ENCODE measurements at places on chromosomes 6 and 20.
A peak's percentile ranks its signal among the peaks of the same experiment; 100 is the strongest.

- DNase-seq = no peak
These were observed 7.3 kb upstream of the TGM2 start for GRCh38 chr20:38172408-38172807.

GRCh38 chr20:62202083-62202395 is 18.0 kb downstream of the HRH3 start:
- no peak for DNase-seq

GRCh38 chr20:11454966-11455799 is 462.5 kb upstream of the BTBD3 start:
- DNase-seq = no peak

DNA sequence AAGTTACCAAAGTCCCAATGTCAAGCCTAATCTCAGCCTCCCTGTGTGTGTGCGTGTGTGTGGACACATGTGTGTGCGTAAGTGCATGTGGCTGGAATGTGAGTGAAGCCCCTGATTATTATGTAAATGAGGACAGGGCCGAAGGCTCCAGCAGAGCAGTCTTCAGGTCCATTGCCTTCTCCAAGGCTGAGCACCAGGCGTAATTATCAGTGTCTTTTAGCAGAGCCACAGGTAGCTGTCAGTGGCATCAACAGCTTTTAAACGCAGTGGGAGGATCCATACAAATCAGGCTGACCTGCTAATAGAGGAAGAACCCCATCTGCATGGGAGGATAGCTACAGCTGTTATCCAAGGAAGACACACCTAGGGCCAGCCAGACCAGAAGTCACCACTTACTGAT is 324.3 kb upstream of the MOCS1 start:
- no peak for DNase-seq

- peak; percentile 64 for DNase-seq
These were observed 66.0 kb upstream of the UTRN start for GRCh38 chr6:144219056-144219685.

DNA sequence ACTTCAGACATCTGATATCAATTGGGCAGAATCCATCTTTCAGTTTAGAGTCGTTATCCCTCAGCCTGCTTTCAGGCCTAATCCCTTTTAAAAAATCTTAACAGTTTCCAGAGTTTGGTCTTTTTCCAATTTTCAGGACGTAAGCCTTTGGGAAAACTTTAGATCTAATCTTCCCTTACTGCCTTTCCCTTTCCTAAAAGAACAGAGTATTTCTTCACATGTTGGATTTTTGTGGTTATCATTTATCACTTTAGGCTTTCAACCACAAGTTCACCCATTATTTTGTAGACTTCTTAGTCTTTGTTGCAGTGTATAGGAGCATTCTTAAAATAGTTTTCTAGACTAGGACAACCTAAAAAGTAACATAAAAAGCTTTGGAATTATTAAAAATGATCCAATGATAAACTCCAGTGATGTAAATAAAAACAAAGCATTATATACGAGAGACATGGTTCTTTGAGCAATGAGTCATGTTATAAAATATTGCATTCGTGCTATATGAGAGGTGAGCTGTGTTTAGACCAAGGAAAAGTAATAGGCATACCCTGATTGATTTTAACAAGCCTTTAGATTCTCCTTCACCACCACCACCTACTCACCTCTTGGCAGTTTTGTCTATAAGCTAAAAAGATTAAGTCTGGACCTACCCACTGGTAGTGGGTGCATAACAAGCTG is 90.4 kb upstream of the MCHR2 start:
- no peak for DNase-seq

- DNase-seq = no peak
These were observed 90.7 kb downstream of the CDH22 start for GRCh38 chr20:46217583-46217982.

- no peak for DNase-seq
These were observed 56.0 kb upstream of the MYL9 start for GRCh38 chr20:36485286-36485685.

- no peak for DNase-seq
These were observed 228.3 kb downstream of the ARHGAP18 start for GRCh38 chr6:129481706-129482105.

- no peak for DNase-seq
These were observed 453.3 kb downstream of the RFPL4B start for GRCh38 chr6:112800439-112800838.

DNA sequence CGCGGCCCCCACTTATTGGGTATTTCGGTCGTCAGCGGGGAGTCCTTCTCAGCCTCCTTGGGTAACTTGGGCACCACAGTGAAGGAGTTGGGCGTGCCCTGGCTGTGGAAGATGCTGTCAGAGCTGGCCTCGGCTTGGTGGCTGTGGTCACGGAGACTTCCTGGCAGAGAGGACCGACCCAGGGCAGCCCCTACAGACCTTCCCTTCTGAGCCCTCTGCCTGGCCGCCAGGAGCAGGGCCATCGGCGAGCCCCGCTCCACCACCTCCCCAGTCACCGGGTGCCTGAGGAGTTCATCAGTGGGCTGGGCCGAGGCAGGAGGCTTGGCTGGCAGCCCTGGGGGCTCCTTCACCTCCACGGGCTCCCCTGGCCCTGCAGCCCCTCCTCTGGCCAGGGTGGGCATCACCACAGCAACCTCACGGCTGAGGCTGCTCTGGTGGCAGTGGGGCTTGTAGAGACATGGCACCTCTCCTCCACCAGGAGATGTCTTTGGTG is 37.2 kb downstream of the C6orf132 start:
- no peak for DNase-seq

DNA sequence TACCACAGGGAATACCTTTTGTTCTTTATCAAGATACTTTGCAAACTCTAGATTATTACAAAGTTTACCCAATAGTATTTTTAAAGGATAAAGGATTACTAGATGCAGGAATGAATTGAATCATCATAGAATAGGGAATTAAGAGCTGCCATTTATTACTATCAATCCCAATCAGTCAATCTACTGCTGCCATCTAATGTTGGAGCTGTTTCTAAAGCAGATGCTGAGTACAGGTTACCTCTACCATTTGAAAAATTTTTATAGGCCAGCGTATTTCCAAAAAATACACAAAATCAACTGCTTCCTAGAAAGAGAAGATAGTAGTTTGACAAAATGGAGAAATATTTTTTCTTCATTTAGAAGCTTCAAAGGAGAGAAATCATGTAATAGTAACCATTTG is 520.4 kb downstream of the ADGRB3 start:
- DNase-seq = no peak

DNA sequence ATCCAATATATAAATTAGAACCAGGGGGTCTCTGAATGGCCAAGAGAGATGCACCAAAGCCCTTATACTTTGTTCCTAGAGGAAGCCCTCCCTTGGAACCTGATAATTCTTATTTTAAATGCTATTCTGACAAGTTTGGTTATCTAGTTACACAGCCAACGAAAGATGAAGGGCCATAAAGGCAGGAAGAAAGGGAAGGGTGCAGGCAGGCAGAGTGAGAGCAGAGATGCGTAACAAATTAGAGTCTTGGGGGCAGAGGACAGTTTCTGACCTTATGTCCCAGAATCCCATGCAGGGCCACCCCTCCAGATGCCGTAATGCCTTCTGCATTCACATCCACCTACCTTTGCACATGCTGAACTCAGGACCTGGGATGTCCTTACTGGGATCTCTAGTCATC is 344.6 kb upstream of the ARID1B start:
- DNase-seq = no peak

GRCh38 chr6:105867277-105867676 is 218.9 kb upstream of the PRDM1 start:
- no peak for DNase-seq

Measured in CD4-positive, alpha-beta T cell treated with Interleukin-12 subunit alpha and Interleukin-12 subunit beta, for 1 hour (primary cell).